Forelimb muscle (tissue), 1 donor: ENCODE measurements at places on chromosomes 2 and 18. TPM values are rescaled to one million over a fixed set of nuclear protein-coding genes. Genes with fewer than 3 reads are reported as not detected.
A peak's percentile ranks its signal among the peaks of the same experiment; 100 is the strongest.

DNA sequence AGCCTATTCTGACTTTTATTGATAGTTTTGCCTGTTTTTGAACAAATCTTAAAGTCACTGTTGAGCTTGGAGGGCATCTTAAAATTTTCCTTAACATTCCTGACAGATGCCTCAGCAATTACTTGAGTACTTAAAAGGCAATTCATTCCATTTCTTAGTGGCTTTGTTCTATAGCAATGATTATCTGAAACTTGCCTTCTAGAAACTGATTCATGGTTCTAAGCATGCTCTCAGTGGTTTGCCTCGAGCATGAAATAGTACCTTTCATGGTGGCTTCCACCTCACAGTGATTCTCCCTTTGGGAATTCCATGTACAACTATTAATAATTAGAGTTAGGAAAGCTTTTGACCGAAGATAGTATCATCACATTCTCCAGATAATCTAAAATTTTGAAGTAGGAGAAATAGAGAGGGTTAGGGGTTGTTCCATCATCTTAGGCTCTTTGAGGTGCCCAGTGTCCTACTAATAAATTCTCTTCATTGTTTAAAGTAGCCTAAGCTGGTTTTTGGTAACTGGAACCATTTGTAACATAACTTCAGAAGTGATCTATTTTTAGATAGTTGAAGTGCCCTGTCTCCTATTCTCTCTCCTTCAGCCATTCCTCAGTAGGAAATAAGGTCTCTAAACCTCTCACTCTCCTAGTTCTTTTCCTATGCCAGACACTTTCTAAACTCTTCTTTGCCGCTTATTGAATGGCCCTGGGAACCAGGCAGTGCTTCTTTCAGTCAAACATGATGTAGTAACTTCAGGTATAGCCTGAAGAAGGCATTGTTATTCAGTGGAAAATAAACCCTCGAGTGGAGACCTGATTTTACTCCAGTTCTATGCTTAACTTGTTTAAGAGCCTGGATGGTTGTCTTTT, 156.1 kb downstream of the HAUS1 start:
- no peak for DNase-seq

RAPGEF4 gene
- 2.4 TPM for polyA plus RNA-seq

ZNF804A gene
- polyA plus RNA-seq, result 0.13 TPM

- no peak for DNase-seq
Observed at GRCh38 chr2:109423556-109424359, 190.0 kb downstream of the SEPTIN10 start.

BIN1 gene
- 988 TPM for polyA plus RNA-seq

- DNase-seq, result no peak
Observed at GRCh38 chr2:134689315-134689714, 29.5 kb downstream of the TMEM163 start.

DNA sequence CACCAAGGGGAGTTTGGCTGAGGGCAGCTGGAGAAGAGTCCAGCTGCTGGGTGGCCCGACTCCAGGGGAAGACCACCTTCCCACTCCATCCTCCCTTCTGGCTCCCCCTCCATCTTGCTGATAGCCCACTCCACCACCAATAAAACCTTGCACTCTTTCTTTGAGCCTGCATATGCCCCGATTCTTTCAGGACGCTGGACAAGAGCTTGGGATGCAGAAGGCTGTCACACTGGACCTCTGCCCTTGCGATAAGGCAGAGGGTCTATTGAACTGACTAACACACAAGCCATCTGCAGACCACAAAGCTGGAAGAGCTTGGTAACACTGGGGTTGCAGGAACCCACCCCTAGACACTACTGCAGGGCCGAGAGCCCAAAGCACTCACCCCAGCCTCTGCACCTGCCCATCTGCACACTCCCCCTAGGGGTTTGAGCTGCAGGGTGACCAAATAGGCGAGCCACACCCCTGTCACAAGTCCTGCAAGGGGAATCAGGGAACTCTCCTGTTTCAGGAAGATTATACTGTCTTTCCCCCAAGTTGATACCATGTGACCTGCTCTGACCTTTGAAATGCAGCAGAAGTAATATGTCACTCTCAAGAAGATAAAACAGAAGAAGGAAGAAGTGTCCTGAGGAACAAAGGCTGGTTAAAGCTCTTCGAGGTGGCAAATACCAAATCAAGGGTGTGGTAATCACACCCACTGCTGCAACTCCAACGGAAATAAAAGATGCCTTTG, 70.5 kb downstream of the SMAD4 start:
- DNase-seq, result no peak

KCNE4 gene
- polyA plus RNA-seq, result 3.9 TPM

DNA sequence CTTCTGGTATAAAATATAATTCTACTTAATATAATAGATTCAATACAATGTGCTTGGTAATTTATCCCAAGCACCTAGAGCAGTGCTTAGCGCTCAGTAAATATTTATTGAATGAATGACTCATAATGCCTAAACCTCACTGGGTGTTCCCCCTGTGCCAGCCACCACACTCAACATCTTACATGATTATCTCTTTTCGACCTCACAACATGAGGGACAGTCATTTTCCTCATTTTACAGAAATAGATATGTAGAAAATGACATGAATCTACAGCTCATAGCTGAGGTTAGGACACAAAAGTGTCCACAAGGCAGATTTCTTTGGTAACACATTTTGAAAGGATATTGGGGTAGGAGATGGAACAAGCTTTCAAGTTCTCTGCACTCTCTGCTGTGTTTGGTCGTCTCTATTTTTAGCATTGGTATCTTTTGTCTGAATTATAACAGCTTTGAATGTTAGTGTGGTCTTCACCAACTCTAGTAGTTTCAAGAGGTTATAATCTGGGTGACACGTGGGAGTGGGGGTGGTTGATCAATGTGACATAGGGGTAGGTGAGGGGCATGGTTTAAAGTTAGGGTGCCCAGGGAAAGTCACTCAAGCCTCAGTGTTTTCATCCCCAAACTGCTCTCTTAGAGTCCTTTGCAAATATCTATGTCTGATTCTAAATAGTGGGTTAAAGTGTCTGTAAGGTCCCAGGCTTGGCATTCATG, 9.8 kb downstream of the MYOM1 start:
- DNase-seq, result no peak

- no peak for DNase-seq
Observed at GRCh38 chr2:178005756-178006155, 66.8 kb downstream of the PDE11A start.

DNA sequence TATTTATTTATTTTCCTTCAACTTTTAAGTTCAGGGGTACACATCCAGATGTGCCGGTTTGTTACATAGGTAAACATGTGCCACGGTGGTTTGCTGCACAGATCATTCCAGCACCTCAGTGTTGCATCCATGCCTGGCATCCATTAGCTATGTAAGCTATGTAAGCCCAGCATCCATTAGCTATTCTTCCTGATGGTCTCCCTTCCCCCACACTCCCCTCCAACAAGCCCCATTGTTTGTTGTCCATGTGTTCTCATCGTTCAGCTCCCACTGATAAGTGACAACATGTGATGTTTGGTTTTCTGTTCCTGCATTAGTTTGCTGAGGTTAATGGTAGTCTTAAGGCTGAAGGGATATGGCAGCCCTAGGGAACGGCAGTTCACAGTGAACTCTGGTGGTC, 203.4 kb downstream of the CTNNA2 start:
- no peak for DNase-seq

- no peak for DNase-seq
Observed at GRCh38 chr2:62501794-62502500, 4.0 kb downstream of the TMEM17 start.

DNA sequence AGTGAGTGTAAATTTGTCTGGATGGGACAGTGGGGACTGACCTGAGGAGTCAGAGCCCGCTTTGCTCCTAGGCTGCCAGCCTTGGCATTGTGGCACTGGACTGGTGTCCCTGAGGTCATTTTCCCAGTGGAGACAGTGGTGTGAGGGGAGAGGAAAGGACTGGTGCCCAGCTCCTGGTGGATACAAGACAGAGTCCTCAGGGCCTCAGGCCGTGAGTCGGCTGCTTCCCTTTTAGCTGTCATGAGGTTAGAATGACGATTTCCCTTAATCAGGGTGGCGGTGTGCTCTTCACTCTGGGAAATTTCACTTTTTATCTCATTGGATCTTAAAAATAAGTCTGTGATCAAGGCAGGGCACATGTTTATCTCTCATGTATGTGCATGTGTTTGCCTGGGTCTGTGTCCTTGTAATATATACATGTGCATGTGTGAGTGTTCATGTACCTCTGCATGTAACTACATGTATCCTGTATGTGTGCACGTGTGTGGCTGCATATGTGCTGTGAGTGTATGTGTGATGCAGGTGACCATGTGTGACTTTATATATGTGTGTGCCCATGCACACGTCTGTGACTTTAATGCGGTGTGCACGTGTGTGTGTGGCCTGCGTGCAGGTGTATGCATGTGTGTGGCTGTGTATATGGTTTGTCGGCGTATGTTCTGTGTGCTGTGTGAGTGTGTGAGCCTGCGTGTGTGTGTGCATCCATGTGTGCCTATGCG, 55.7 kb downstream of the GLI2 start:
- no peak for DNase-seq

GRCh38 chr18:59881728-59882656, 17.8 kb upstream of the PMAIP1 start:
- no peak for DNase-seq

GRCh38 chr2:100975521-100975785, 26.6 kb upstream of the RPL31 start:
- DNase-seq, result no peak

DNA sequence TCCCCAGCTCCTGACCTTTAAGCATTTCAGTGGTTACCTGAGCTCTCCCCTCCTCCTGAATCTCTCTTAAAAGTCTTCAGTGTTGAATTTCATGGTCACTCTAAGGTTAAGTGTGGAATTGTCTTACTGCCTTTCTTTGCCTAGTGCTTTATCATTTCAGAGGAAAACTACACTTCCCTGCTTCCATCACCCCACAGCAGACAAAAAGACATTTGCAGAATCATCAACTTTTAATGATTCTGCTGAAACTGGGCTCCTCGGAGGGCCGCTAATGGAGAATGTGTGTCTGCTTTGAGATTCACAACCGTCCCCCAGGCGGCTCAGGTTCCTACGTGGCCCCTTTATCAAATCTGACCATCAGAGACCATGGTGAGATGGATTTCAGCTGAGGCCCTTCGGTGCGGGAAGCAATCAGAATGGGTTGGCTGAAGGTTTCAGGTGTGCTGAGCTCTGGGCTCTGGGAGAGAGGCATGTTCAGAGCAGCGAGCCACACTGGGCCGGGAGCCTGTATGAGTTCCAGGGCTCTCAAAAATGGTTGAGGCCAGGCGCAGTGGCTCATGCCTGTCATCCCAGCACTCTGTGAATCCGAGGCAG, 41.9 kb upstream of the TBC1D8 start:
- no peak for DNase-seq

GRCh38 chr2:181411105-181411849, 45.9 kb upstream of the ITGA4 start:
- DNase-seq, result no peak

- DNase-seq, result no peak
Observed at GRCh38 chr2:195498839-195499490, 158.1 kb upstream of the SLC39A10 start.

- DNase-seq, result no peak
Observed at GRCh38 chr2:233449921-233450863, 95.9 kb downstream of the DGKD start.

DNA sequence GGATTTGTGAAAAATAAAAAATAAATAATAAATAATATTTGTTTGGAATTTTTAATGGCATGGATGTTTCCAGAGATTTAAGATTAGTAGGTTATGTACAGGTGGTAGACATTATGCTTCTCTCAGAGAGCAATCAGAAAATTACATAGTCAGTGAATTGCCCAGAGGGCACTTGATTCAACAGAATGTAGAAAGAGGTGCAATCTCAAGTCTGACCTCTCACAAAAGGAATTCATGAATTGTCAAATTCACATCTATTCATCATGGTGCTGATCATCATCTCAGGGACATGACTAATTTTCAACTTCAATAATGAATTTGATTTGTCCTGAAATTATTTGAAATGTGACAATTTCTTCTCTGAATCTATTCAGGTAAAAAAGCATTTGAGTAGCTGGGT, 172.5 kb downstream of the PDE11A start:
- DNase-seq, result no peak

DNA sequence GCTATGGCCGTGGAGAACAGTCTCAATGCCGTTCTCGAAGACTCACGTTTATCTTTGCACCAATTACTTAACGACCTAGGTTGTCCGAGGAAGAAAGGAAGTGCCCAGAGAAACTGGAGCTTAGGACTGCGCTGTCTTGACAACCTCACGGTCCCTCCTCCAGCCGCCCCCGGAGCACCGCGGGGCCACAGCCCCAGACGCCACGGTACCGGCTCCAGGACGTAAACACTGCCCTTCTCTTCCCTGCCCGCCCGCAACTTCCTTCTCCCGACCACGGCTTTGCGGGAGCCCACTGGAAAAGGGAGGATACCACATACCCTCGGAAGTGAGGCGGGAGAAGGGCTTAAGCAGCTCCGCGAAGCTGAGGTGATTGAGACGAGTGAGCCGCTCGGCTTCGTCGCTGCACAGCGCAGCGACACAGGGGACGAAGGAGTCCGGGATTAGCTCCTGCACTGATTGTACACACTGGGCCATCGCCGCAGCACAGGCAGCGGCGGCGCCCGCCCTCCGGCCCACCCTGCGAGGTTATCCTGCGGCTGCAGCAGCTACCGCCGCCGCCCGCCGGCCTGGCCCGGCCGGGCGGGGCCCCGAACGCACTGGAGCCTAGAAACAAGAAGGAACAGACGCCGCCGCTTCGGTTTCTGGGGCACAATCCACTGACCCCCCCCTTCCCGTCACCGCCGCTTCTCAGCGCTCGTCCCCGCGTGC, 483 bp downstream of the TRAPPC8 start:
- no peak for DNase-seq

GRCh38 chr18:25646971-25647370, 295.0 kb upstream of the ZNF521 start:
- no peak for DNase-seq

- no peak for DNase-seq
Observed at GRCh38 chr2:23383100-23383499, 1.9 kb upstream of the KLHL29 start.

GRCh38 chr18:658001-658946, 821 bp downstream of the TYMS start:
- DNase-seq, result peak; percentile 74

GRCh38 chr2:147569426-147569825, 275.4 kb upstream of the ACVR2A start:
- no peak for DNase-seq

UGT1A5 gene
- polyA plus RNA-seq, result not detected

GRCh38 chr18:56112984-56113383, 525.0 kb upstream of the TCF4 start:
- no peak for DNase-seq
